Activated naive CD4-positive, alpha-beta T cell treated with anti-CD3 and anti-CD28 coated beads, Interleukin-2, amount 10 ng/mL, durations not matched to agents 5 hours and 36 hours (primary cell): ENCODE measurements at places on chromosomes 13 and 19. TPM values are rescaled to one million over a fixed set of nuclear protein-coding genes. Genes with fewer than 3 reads are reported as not detected.

Gene NLRP7
- total RNA-seq, result not detected

Gene CD70
- total RNA-seq, result 6.7 TPM

Gene CEACAM6
- total RNA-seq, result not detected

Gene TMEM238
- total RNA-seq, result 28.2 TPM

Gene FBN3
- not detected for total RNA-seq

Gene SHISA7
- total RNA-seq, result not detected

Gene ZNF284
- total RNA-seq, result 2.2 TPM

Gene NOVA2
- total RNA-seq, result 0.17 TPM

Gene ZNF723
- not detected for total RNA-seq

Gene TEX101
- total RNA-seq, result not detected

Gene KLK5
- total RNA-seq, result not detected

Gene RNF225
- 0.35 TPM for total RNA-seq
